H54 (cell line): ENCODE measurements at places on chromosomes 3 and 15.
A peak's percentile ranks its signal among the peaks of the same experiment; 100 is the strongest.

DNA sequence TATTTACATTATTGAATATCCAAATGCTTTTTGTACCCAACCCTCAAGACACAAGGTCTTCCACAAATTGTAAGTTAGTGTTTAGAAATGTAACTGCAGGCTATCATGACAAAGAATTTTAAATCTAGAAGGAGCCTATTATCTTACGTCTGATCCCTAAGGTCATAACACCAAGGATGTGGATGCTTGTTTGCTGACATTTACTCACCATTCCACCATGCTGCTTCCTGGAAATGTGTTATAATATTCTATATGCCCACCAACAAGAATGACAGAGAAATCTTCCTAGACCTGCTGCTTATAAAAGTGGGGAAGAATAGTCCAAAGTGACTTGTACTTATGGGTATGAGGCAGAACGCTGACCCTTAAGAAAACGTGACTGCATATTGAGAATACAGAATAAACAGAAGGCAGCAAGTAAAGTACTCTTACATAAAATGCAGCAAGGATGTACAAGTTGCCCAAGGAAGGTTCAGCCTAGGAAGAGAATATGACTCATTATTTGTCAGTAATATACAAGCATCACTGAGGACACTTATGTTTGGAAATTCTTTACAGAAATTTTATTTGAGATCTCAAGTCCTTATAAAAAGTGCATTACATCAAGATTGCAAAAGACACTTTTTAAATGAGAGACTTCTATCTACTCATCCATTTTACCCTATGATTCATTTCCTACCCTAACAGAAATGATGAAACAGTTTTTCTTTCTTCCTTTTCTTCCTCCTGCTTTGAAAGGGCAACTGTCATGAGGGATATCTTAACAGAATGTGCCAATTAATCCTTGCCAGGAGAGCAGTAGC lies 59.6 kb downstream of the ESYT3 start:
- peak; percentile 16 for DNase-seq

GRCh38 chr3:5891711-5892110 lies 704.2 kb downstream of the EDEM1 start:
- DNase-seq: no peak

DNA sequence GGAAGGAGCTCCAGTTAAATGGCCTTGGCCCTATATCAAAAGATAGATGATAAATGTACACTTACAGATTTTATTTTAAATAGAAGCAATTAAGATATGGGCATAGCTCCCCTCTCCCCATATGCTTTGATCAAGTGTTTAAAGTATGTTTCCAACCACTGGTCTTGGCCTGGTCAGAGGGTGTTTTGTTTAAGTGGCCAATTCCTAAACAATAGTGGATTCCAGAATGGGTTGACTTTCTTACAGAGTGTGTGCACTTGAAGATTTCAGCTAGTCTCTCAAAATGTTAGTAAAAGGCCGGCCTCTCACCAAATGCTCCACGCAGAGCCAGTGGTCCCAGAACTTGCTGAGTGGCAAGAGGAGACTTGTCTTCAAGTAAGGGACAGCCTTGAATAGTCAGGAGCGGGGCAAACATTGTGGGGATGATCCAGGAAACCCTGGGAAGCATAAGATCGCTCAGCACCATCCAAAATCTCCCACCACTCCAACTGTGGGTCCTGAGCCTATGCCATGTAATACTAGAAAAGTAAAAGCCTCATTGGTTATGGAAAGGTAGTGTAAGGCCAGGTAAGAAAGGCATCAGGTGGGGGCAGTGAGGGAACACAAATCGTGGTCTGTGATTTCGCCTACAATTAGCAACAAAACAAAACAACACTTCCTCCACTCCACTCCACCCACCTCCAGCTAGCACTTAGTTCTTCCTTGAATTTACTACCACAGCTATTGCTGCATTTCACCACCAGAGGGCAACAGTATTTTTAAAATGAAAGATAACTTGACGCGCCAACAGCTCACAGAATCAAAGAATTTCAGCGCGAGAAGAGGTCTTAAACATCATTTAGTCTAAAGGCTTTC lies 4.8 kb downstream of the RARRES1 start:
- peak; percentile 86 for DNase-seq

- DNase-seq: no peak
Observed at GRCh38 chr3:454986-455385, 258.4 kb downstream of the CHL1 start.

DNA sequence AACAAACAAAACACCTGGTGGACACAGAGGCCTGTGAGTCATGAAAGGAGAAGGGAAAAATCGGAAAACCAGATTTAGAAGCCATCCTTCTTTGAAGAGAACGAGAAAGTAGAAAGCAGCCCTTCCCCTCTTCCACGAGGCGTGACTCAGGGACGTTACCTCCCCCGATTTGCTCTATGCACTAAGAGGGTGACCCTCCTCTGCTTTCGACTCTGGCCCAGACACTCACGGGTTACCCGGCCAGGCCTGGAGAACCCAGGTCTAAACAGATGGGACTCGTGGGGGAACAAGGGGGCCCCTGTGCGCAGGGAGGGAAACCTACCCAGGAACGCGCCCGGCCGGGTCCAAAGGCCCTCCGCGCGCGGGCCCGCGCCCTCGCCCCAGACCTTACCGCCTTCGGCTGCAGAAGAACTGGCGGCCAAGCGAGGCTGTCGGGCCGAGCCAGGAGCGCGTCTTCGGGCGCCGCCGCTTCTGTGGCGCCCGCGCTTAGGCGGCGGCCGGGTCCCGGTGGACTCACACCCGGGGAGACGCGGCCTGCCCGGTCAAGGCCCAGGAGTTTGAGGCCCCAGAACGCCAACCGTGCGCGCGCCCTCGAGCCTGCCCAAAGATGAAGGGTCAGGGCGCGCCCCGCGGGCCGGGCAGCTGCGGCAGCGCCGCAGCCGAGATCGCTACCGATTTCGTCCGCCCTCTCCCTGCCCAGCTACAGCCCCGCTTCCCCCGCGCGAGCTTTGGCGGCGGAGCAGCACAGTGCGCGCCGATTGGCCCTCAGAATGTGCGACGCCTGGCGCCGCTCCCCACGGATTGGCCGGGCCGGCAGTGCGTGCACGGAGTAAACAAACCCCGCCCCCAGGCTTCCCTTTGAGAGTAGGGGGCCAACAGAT lies at the start of gene TFDP2:
TFDP2 (minus strand) TSS at position 753 of the 881 bp plus-strand sequence. CDS start 47,795 bp downstream, outside the sequence.
- DNase-seq: peak; percentile 82

DNA sequence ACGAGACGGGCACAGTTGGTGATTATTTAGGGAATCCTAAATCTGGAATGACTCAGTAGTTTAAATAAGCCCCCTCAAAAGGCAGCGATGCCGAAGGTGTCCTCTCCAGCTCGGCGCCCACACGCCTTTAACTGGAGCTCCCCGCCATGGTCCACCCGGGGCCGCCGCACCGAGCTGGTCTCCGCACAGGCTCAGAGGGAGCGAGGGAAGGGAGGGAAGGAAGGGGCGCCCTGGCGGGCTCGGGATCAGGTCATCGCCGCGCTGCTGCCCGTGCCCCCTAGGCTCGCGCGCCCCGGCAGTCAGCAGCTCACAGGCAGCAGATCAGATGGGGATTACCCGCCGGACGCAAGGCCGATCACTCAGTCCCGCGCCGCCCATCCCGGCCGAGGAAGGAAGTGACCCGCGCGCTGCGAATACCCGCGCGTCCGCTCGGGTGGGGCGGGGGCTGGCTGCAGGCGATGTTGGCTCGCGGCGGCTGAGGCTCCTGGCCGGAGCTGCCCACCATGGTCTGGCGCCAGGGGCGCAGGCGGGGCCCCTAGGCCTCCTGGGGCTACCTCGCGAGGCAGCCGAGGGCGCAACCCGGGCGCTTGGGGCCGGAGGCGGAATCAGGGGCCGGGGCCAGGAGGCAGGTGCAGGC lies 318.0 kb downstream of the FGF12 start:
- DNase-seq: peak; percentile 84

- DNase-seq: peak; percentile 44
Observed at GRCh38 chr3:158847452-158847821, 45.6 kb downstream of the MFSD1 start.
